GM12892 (cell line): ENCODE measurements at places on chromosomes 7 and 10.

GRCh38 chr10:49656845-49657493, 22.5 kb upstream of the C10orf53 start:
- no peak for DNase-seq

DNA sequence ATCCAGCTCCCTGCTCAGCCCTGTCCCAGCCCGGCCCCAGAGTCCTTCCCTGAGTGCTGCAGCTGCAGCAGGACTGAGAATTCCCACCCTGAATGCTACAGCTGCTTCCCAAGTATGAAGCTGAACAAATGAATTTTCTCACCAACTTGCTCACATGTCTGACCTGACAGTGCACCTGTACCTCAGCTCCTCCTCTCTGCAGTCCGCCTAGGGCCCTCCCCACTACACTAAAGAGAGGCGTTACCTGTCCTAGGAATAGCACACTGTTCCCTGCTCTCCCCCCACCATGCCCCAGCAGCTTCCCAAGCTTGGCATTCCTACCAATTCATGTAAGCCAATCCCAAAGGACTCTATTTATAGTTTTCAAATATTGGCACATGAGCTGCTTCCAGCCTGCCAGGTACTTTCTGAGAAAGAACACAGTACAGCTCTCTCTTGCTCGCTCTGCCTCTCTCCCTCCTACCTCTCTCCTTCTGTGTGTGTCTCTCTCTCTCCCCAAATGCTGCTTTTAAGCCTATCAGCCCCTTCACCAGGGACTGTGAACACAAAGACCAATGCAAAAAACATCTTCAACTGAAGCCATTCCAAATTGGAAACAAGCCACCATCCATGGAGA, 400.1 kb downstream of the TNS3 start:
- no peak for DNase-seq

DNA sequence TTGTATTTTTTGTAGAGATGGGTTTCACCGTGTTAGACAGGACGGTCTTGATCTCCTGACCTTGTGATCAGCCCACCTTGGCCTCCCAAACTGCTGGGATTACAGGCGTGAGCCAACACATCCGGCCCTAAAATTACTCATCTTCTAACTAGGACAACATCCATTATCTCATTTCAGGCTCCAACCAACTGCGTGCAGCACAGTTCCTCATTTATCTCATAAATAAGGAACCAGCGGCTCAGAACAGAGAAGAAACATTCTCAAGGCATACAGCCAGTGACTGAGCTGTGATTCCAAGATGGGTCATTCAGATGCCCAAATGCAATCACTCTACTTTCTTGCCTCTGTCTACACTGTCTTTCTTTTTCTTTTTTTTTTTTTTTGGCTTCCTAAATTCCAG, 356.1 kb downstream of the ELMO1 start:
- no peak for DNase-seq

DNA sequence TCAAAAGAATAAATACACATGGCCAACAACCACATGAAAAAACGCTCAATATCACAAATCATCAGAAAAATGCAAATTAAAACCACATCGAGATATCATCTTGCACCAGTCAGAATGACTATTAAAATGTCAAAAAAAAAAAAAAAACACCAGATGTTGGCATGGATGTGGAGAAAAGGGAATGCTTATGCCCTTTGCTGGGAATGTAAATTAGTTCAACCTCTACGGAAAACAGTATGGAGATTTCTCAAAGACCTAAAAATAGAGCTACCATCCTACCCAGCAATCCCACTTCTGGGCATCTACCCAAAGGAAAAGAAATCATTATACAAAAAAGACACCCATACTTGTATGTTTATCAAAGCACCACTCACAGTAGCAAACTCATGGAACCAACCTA, 45.0 kb upstream of the DIP2C start:
- DNase-seq, result no peak

DNA sequence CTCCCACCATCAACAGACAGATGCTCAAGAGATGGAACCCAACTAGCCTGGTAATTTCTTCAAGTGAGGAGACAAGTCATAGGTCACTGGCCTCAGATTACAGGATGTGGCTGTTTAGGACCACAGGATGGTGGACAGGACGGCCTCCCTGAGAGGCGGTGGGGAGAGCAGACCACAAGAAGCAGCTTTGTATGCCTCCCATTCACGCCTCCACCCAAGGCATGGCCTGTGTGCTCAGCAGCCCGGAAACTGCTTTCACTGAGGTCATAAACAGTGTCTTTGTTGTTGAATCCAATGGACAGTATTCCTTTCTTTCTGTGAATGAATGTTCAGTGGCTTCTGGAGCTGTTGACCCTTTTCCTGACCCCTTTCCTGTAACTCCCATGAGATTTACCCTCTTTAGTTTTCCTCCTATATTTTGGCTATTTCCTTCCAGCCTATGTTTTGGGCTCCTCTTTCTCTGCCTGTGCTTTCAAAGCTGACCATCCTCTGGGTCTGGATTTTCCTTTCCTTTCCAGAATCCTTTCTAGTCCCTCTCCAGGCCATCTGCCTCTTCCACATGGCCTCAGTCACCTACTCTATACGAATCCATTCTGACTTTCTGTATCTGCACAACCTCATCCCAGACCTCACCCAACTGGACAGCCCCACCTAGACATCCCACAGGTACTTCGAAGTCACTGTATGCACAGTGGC, 32.4 kb upstream of the INPP5F start:
- peak; percentile 45 for DNase-seq

- DNase-seq, result no peak
Observed at GRCh38 chr10:7255517-7255916, 155.3 kb downstream of the SFMBT2 start.

DNA sequence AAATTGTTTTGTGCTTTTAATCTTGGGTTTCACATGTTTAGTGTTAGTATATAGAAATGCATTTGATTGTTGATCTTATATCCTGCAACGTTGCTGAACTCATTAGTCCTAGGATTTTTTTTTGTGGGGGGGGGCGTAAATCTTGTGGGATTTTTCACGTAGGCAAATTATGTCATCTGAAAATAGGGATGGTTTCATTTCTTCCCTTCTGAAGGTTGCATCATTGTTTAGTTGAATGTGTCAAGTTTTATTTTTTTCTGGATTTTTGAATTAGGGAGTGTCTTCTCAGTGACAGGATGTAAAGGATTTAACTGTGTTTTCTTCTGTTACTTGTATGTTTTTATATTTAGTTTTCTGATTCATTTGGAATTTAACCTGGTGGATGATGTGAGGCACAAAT, 26.7 kb downstream of the MKLN1 start:
- DNase-seq, result no peak

DNA sequence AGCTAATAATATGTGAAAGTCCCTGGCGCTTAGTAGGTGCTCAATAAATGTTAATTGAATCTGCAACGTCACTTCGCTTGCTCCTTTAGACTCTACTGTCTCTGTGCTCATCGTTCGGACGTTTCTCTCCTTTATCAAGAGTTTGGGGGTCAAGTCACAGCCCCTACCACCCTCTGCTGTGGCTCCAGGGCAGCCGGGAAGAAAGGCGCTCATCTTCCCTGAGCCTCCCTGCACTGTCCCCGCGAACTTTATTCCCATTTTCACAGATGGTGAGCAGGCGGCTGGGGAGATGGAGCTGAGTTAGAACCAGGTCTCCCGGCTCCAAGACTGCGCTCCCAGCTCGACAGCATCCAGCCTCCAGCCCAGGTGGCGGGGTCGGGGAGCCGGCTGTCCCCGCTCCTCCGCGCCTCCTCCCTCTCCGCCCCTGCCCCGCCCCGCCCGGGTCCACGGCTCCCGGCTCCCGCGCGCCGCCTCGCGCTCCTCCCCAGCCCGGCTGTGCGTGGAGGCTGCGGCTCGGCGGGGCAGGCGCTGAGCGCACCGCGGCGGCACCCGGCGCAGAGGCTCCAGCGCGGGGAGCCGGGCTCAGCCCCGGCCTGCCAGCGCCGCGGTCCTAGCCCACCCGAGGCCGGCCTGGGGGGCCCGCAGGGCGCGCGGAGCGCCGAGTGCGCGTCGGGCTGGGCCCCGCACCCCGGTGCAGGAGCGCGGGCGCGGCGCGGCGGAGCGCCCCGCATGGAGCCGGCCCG, at the start of gene CLEC2L:
Gene CLEC2L (plus strand): TSS at position 487 of the 743 bp plus-strand sequence. CDS start 243 bp downstream, at position 730.
- DNase-seq, result no peak

- DNase-seq, result no peak
Observed at GRCh38 chr7:1923409-1924257, 253.6 kb downstream of the ELFN1 start.

DNA sequence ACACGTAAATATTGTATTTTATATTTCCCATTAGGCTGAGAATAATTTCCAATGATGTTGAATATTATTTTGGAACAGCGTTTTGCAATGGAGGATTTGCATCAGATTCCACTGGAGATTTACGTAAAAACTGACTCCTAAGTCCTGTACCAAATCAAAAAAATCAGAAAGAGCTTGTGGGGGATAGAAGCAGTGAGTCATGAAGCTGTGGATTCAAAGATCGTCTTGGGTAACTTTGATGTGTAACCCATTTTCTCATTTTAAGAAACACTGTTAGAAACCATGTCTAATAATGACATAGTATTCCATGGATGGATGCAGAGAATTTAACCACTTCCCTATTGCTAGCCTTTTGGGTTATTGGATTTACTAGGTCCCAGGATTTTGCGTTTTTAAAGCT, 158.6 kb downstream of the INHBA start:
- DNase-seq, result no peak

DNA sequence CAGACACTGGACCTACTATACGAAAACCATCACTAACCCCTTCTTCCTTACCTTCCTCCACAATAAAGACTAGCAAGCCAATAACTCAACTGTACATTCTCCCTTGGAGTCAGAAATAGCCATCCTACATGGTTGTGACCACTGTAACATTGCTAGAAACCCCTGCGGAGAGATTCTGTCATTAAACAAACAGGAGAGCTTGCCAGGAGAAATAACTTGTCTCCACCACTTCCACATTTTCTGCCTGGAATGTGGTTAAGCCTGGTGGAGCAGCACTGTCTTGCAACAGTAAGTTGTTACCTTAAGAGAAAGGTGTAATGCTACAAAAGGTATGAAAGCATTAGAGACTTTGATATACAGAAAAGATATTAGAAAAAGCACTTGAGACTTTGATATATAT, 45.8 kb downstream of the THSD7A start:
- no peak for DNase-seq

DNA sequence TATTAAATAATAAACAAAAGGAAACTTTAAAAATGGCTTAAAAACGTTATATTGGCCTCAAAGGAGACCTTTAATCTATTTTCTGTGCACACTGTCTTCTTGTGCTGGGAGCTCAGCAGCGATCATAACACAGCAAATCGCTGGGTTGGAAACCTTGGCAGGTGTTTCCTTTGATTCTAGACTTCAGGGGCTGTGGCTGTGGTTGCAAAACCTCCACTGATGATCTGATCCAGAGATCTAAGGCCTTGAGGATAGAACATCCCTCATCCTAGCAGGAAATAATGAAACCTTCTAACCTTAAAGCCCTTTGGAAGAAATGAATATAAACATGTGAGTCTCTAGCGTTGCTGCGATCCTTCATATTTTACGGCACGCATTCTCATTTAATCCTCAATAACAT, 29.8 kb downstream of the CDHR3 start:
- DNase-seq, result no peak

GRCh38 chr10:75582102-75582501, 150.7 kb downstream of the LRMDA start:
- DNase-seq, result no peak

GRCh38 chr10:100738055-100738827, 7.1 kb upstream of the PAX2 start:
- no peak for DNase-seq
